ENCODE measurements at places on chromosomes 11 and 22.

DNA sequence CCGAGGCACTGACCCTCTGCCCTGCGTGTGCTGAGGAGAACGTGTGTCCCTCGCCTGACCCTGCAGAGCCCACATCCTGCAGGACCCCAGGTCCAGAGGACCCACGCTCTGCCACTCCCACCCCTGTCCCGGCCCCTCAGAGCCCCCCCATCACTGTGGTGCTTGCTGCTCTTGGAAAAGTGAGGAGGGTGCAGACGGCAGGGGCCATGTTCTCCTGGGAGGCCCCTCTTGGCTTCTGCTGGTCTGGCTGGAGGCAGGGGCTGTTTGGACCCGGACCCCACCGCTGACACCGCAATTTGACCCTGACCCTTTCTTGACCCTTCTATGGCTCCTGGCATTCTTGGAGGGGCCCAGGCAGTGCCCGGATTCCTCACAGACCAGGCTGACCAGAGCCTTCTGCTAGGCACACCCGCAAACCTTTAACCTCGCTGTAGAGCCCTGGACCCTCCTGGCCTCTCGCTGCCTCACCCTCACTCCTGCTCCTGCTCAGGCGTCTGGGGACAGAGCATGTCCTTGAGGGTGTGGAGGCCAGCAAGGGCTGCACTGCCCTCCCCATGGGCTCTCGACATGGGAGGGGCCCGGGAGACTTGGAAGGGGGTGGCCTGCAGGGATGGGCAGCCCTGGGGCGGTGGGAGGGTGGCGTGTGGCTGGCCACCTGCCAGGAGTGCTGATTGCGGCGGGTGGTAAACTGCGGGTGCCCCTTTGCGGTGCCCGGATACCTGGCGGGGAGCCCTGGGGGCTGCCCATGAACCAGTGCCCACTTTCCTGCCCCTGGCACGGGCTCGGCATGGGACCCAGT is 37.0 kb upstream of the MUC5AC start:
- DNase-seq: no peak

DNA sequence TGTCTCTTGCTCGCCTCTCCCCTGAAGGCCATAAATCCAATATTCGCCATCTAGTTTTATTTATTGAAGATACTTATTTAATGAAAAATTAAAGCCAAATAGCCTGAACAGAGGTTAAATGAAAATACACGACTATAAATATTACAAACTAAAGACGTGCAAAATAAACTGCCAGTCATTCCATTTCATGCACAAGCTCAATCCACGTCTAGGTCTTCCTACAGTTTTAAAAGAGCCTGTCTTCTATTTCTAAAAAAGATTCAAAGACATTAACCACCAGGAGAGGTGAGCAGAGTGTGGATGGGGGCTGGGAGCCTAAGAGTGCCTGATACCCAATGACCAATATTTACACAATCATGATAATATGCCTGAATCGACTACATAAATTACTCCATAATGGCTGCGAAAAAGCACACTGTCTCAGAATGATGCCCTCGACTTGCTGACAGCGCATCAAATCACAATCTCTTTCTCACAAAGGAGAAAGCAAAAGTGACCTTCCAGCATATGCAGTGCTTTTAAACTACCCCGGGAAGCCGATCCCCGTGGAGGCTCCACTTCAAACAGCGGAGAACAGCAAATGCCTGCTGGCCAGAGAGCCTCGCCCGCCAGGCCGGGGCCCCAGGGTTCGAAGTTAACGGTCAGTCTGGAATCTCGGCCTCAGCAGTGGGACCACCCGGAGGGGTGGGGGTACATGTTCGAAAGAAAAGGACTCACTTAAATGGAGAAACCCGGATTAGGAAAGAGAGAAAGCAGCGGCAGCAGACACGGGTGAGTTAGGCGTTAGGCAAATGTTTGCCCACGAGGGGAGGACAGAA is 1.7 kb downstream of the FCHSD2 start:
- peak; percentile 40 for DNase-seq

DNA sequence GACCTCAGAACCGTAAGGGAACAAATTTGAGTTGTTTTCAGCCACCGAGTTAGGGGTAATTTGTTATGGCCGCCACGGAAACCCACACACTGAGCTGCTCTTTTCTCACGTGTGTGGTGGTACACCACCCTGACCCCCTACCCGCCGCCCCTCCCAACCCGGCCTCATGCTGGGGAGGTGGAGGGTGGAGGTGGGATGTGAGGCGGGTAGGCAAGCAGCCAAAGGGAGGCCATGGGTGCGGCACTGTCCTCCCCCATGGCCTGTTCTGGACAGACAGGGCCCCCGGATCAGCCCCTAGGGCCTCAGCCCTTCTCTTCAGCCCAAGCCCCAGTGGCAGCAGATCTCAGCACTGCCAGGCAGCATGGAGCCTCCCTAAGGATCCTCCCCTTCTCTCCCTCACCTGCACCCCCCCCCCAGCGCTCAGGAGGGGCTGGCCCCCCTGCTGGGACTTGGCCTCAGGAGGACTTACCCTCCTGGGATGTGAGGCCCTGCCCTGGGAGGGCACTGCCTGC is 7.9 kb downstream of the PRR5 start:
- no peak for DNase-seq

DNA sequence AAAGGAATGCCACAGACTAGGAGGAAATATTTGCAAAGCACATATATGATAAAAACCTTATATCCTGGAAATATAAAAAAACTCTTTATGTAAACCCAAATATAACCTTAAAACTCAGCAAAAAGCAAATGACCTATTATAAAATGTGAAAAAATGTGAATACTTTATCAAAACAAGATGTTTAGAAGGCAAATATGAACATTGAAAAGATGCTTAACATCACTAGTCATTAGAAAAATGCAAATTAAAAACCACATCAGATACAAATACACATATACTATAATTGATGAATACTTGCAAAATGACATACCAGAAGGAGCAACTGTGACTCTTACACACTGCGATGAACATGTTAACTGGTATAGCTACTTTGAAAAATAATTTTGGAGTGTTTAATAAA is 511.2 kb upstream of the LRRC4C start:
- DNase-seq: no peak

DNA sequence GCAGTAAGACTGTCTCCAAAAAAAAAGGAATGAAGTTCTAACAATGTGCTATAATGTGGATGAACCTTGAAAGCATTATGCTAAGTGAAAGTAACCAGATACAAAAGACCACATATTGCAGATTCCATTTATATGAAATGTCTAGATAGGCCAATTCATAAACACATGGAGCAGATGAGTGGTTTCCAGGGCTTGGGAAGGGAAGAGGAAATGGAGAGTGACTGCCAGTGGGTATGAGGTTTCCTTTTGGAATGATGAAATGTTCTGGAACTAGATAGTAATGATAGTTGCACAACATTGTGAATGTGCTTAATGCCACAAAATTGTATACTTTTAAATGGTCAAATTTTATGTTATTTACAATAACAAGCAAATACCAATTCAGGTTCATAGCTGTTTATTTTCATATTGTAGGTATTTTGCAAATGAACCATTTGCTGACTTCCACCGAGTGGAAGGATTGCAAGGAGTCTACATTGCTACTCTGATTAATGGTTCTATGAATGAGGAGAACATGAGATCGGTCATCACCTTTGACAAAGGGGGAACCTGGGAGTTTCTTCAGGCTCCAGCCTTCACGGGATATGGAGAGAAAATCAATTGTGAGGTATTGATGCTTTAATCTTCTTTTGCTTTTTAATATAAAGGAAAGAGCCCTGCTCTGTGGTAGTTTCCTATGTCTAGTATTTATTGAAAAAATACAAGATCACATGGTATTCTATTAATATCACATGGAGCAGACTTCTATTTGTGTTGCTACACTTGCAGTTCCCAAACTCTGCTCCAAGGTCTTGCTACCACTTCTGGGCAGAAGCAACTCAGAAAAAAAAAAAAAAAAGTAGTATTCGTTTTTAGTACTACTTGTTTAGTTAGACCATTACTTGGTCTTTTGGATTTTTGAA is 67.7 kb upstream of the SORL1-AS1 start:
- no peak for DNase-seq

DNA sequence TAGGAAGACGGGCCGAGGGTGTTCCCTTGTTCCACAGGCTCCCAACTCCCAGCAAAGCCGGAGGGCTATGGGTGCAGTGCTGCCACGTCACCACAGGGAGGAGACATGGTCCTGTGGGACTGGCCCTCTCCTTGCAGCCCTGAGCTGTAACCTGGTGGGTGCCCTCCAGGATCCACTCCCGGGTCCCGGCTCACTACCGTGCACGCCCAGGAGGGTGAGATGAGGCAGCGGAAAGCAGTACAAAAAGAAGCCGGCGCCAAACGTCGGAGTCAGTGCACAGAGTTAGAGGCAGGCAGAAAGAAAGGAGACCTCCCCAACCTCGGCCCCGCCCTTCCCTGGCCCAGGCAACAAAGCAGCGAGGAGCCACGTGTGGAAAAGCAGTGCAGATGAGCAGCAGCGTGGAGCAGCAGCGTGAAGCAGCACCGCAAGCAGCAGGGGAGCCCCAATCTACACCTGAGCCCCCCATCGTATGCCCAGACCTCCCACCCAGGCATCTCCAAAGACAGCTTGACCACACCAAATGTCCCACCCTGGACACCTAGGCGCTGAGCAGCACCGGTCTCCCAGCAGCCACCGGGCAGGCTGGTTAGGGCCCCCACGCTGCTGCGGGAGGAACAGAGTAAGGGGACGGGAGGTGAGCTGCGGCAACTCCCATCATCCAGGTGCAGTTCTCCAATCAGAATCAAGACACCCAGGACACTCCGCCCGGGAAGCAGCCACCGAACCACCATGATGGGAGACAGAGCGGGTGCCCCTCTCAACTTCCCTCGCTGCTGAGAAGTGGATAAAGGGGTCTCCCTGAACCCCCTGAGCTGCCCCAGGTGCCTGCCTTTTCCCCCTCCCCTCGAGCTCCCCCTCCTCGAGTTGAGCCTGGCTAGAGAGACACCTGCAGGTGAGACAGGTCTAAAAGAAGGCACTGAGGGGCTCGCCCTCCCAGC is 28.8 kb downstream of the IGSF9B start:
- DNase-seq: peak; percentile 67

- DNase-seq: no peak
Observed at GRCh38 chr11:11836676-11837231, 5.0 kb upstream of the USP47 start.

- no peak for DNase-seq
Observed at GRCh38 chr11:91869686-91870085, 354.9 kb upstream of the FAT3 start.

GRCh38 chr11:122869622-122870021 is 12.9 kb upstream of the JHY start:
- no peak for DNase-seq

DNA sequence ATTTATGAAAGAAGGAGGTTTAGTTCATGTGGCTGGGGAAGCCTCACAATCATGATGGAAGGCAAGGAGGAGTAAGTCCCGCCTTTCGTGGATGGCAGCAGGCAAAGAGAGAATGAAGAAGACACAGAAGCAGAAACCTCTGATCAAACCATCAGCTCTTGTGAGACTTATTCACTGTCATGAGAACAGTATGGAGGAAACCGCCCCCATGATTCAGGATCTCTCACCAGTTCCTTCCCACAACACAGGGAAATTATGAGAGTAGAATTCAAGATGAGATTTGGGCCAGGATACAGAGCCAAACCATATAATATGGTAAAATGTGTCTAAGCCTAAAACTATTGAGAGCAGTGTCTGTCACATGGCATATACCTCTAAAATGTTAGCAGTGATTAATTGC is 503.8 kb upstream of the CCDC179 start:
- no peak for DNase-seq

DNA sequence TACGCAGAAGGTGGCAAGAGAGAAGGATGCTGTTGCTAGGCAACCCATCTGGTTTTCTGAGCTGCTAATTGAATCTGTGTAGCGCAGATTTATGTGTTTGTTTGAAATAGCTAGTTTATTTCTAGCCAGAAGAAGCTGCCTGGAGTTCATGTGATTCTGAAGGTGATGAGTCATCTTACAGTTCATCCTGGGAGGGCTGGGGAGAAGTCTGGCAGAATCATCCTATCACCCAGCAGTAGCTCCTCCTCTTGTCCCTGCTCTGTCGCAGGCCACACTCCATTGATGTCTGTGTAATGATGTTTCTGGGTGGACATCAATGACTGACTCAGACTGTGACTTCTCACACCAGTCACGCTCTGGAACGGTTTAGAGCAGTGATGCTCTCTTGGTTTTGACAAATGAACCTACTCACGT is 4.8 kb upstream of the FBXO7 start:
- DNase-seq: no peak

DNA sequence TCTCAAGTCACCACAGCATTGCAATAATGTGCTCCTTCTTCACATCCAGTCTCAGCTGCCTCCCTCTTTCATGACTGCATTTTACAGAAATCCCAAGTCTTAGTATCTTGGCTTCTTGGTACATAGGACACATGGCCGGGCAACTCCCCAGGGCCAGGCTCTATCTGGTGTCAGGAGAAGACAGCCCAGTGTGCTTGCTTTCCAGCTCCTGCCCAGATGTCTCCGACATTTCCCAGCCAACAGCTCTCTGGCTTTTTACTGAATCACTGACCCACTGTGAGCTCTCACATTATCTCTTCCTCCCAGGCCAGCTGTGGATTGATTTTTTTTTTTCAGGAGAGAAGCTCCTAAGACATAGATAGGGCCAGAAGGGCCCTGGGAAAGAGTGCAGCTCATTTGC is 346.0 kb upstream of the C11orf87 start:
- peak; percentile 28 for DNase-seq

DNA sequence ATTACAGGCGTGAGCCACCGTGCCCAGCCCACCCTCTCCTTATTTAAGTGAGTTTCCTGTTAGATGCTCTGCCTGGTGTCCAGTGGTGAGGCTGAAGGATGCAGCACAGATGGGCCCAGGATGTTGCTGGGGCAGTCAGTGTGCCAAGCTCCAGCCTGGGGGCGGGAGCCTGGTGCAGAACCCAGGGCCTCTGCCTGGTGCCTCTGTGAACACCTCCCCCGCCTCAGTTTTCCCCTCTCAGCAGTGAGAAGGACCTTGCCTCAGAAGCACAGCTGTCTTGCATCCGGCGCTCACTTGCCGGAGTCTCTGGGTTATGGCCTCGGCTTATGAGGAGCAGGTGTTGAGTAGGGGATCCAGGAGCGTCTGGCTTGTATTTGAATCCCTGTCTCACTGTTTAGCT is 116.2 kb downstream of the KIAA1671 start:
- DNase-seq: no peak

- peak; percentile 23 for DNase-seq
Observed at GRCh38 chr22:23137905-23138561, 3.8 kb downstream of the RSPH14 start.

- DNase-seq: no peak
Observed at GRCh38 chr11:75964071-75964470, 149.1 kb downstream of the UVRAG start.

DNA sequence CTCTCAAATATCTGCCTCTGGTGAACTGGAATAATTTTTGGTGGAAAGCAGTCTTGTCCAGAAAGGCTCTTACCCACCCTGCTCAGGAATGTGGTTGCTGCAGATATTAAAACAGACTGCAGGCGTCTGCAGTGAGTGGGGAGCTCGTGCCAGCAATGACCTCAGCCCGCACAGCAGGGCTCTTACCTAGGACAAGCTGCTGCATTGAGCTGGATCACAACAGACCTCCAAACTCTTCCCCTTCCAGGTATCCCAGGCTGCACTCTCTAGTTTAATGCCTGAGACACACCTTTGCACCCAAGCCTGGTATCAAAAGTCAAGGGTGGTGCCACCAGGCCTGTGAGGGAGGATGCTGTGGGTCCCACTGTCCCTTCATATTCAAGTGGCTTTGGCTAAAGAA is 69.7 kb upstream of the CDON start:
- DNase-seq: no peak

- peak; percentile 59 for DNase-seq
Observed at GRCh38 chr11:63813563-63814382, 517 bp downstream of the SPINDOC start.

GRCh38 chr11:86469491-86470388 is 95.1 kb downstream of the CCDC81 start:
- no peak for DNase-seq

GRCh38 chr11:122271137-122271536 is 155.1 kb upstream of the BLID start:
- DNase-seq: no peak
